ENCODE measurements at places on chromosomes 6 and 20.

- no peak for DNase-seq
Observed at GRCh38 chr6:166027761-166028160, 139.9 kb downstream of the TBXT start.

GRCh38 chr20:51077686-51078060, 54.8 kb upstream of the KCNG1 start:
- no peak for DNase-seq

DNA sequence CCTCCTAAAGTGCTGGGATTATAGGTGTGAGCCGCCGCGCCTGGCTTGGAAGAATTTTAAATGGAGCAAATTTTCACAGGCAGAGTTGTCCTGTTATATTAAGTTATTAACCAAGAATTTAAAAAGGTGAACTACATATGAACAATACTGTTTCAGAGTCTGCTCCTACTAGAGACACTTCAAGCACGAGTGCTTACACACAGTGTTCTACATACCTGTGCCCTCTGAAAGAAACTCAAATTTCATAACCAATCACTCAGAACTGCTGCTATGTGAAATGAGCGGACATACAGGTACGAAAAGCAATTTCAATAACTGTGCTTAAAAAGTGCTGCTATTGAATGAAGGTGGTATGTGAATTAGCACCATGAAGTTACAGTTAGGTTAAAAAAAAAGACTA, 262.0 kb downstream of the SYNE1 start:
- no peak for DNase-seq

DNA sequence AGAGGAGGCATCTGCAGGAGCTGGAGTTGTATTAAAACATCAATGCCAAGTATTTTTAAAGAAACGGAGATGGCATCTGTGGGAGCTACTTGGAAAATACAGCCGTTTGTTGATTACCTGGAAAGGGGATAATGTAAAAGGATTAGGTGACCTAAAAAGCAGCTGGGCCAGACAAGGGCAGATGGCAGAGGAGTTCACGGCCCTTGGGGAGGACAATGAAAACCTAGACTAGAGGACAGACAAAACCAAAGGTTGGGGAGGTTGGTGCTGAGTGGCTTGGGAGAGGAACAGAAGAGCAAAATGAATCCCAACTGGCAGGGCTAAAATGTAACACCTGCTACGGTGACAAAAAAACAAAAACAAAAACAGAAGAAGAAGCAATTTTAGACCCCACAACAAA, 260.5 kb upstream of the JARID2 start:
- DNase-seq: no peak

DNA sequence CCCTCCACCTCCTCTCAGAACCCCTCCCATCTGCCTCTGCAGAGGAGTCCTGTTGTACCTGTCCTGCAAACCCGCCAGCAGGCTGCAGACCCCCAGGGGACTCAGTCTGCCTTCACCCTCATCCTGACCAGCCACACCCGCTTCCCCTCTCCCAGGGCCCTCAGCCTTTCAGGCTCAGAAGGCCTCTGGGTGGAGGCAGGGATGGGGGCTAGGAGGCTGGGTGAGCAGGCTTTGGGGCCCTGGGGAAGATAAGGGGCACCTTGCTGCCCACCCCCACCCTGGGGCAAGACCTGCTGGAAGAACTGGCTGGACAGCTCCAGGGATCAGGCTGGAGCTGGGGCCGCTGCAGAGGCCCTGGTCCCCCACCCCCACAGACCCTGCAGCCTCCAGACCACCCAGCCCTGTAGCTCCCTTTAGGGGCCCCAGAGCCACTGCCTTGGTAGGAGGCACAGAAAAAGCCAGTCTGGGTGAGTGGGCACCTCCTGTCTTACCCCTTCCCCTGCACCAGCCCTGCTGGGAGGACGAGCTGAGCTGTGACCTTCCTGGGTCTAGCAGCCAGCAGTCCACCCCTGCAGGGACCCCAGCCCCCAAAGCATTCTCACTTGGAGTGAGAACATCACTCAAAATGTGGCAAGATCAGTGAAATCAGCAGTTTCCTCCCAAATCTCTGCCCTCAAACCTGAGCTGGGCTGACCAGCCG, 5.2 kb downstream of the TEAD3 start:
- no peak for DNase-seq

- DNase-seq: no peak
Observed at GRCh38 chr6:8194490-8194889, 92.1 kb upstream of the EEF1E1 start.

DNA sequence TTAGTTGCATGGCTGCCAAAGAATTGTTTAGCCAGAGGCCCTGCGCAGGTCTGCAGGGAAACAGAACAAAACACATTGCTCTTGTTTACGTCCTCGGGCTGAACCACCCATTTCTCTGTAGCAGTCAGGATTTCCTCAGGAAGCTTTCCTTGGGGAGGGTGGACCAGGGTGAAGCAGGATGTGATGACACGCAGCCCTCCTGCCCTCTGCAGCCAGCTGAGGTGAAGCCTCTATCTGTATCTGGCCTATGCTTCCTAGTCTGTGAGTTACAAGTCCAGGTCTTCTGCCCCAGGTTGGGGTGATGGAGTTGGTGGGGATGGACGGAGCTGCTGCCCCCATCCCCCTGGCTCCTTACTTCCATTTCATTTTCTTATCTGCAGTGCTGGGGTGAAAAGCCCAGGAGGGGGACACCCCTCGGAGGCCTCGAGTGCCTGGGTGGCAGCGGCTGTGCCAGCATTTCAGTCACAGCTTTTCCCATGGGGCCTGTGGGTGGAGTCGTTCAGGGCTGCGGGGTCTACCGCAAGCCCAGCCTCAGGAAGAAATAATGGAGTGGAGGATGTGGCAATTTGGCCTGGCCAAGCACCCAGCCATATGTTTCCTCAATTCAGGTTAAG, 24.9 kb downstream of the SASH1 start:
- DNase-seq: no peak

DNA sequence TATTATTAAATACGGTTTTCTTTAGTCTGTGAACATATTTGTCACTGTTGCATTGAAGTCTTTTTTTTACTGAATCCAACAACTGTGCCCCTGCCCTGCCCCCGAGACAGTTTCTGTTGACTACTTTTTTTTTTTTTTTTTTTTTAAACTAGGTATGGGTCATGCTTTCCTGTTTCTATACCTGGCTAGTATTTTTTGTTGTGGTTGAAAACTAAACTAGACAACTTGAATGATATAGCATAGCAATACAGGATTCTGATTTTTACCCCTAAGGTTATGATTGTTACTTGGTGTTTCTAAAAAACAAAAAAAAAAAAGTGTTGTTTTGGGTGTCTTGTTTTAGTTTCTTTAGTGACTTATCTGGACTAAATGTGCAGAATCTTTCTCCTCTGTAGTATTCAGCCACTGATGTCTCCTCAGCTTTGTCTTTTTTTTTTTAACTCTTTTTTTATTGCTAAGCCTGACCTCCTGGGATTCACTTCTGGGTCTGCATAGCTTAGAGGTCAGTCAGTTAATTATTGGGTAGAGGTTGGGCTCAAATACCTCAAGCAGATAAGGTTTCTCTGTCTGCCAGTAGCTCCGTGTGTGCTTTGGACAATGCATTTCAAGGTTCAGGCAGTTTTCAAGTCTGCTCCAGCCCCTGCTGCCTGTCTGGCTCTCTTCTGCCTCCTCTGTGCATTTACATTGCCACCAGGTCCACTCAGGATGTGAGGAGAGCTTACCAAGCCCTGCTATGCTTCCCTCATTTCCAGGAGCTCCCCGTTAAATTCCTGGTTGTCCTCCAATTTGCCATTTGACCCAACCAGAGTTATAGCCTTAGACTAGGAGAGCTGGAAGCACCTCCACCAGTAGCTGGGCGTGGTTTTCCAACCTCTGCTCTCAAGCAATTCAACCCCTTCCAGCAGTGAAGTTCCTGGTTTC, 91.4 kb downstream of the SYNDIG1 start:
- DNase-seq: no peak

Data from NCI-H2081 treated with DMSO at 0.1 percent for 48 hours (cell line).